NCI-H2029 treated with DMSO at 0.1 percent for 48 hours (cell line): ENCODE measurements at places on chromosomes 11 and 22.

DNA sequence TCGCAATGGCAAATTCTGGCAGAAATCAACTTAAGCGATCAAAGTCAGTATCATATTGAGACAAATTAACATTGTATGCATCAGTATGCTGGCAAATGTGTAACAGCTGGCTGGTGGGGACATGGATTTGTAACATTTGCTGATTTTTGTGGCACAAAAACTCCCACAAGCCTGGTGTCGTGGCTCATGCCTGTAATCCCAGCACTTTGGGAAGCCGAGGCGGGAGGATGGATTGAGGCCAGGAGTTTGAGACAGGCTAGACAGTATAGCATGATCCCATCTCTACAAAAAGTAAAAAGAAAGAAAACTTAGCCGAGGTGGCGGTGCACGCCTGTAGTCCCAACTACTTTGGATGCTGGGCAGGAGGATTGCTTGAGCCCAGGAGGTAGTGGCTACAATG is 17.6 kb upstream of the HDHD5 start:
- no peak for DNase-seq

- no peak for DNase-seq
Observed at GRCh38 chr11:126167488-126167887, 44.0 kb downstream of the RPUSD4 start.

- no peak for DNase-seq
Observed at GRCh38 chr22:39367035-39367434, 17.2 kb downstream of the SYNGR1 start.

GRCh38 chr22:20514658-20515406 is 7.4 kb downstream of the MED15 start:
- DNase-seq, result no peak

DNA sequence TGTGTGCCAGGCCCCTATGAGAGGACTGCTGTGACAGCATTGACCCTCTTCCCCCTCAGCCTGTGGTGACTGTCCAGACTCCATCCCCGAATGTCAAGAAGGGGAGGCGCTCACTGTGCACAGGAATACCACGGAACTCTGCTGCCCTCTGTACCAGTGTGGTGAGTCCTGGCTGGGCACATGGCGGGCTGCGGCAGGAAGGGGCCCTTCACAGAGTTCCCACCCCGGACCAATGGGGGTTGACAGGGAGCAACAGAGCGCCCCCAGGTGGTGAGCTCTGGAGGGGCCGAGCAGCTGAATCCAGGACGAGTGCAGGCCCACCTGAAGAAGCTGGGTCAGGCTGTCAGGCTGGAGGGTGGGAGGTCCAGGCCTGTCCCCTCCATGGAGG is 83.8 kb upstream of the MYOD1 start:
- DNase-seq, result no peak

DNA sequence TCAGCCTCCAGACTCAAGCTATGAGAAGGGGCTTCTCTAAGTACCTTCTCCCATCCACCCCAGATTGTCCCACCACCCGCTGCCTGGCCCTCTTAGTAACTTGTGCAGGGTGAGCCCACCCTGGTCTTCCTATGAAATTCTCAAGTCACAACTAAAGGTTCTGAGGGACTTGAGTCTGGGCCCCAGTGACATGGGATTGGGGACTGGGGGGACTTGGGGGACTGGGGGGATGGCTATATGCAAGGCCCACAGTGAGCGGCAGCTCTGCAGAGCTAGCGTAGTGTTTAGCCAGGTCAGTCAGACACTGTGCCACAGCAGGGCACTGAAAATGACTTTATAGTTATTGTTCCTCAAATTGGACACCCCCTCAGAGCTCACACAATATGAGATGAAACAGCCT is 622.3 kb upstream of the CADM1 start:
- DNase-seq, result no peak

GRCh38 chr11:72012091-72012630 is 13.5 kb downstream of the IL18BP start:
- no peak for DNase-seq

GRCh38 chr22:41300661-41301060 is 664 bp upstream of the ZC3H7B start:
- no peak for DNase-seq

DNA sequence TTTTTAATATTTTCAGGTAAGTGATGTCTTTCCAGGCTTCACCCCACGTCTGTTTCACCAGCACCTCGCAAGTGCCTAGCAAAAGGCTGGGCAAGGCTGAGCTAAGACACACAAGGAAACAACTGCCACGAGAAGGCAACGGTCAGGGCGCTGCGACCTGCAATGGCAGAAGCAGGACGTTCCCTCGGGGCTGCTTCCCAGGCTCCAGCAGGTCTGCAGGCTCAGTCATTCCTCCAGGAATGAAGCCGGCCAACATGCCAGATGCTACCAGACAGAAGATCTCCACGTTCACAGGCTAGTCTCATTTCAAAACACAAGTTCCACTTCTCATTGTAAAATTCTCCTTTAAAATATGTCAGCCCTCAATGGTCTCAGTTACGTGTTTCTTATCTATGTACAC is 45.5 kb downstream of the CELSR1 start:
- no peak for DNase-seq

- no peak for DNase-seq
Observed at GRCh38 chr22:49829044-49829853, 1.6 kb upstream of the BRD1 start.

- no peak for DNase-seq
Observed at GRCh38 chr11:3164138-3164551, 965 bp downstream of the OSBPL5 start.

GRCh38 chr11:34623463-34623862 is 2.6 kb downstream of the EHF start:
- no peak for DNase-seq

DNA sequence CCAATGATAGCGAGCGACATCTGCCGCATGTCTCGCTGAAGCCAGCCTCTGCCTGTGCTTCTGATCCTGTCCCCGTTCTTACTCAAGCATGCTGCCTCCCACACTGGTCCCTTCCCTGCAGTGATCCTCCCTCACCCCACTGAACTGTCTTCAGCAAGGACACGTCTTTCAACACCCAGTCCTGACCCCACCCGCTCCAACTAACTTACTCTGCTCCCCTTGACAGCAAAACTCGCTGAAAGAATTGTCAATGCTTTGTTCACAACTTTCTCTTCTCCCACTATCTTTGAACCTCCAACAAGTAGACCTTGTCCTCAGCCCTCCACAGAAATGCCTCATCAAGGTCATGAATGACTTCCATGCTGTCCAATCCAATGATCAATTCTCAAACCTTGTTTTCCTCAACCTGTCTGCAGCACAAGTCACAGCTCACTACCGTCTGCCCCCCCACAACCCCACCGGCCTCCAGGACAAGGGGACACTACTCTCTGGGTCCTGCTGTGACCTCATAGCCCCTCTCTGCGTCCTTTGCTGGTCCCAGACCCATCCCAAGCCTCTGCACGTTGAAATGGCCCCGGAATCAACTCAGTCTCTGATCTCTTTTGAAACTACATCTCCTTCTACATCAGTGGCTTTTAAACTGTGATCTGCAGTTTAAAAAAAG is 108.0 kb downstream of the MICAL3 start:
- no peak for DNase-seq

GRCh38 chr11:117627259-117627658 is 169.8 kb downstream of the DSCAML1 start:
- DNase-seq, result no peak

- DNase-seq, result no peak
Observed at GRCh38 chr11:94132152-94132558, 3.5 kb downstream of the PANX1 start.

DNA sequence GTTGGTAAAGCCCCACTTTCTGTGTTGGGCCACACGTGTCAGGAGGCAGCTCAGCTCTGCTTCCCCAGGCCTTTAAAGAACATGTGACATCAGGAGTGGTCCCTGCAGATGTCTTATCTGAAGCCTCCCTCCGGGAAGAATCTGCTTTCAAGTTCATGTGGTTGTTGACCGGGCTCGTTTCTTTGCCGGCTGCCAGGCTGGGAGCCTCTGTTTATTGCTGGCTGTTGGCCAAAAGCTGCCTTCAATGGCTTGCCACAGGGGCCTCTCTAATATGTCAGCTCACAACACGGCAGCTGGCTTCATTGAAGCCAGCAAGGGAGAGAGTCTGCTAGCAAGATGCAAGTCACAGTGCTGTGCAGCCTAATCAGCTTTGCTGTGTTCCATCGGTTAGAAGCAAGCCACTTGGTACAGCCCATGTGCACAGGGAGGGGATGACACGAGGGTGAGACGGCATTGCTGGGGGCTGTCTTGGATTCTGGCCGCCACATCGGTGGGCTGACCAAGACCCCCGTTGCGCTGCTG is 14.6 kb downstream of the MRGPRF start:
- peak; percentile 36 for DNase-seq

DNA sequence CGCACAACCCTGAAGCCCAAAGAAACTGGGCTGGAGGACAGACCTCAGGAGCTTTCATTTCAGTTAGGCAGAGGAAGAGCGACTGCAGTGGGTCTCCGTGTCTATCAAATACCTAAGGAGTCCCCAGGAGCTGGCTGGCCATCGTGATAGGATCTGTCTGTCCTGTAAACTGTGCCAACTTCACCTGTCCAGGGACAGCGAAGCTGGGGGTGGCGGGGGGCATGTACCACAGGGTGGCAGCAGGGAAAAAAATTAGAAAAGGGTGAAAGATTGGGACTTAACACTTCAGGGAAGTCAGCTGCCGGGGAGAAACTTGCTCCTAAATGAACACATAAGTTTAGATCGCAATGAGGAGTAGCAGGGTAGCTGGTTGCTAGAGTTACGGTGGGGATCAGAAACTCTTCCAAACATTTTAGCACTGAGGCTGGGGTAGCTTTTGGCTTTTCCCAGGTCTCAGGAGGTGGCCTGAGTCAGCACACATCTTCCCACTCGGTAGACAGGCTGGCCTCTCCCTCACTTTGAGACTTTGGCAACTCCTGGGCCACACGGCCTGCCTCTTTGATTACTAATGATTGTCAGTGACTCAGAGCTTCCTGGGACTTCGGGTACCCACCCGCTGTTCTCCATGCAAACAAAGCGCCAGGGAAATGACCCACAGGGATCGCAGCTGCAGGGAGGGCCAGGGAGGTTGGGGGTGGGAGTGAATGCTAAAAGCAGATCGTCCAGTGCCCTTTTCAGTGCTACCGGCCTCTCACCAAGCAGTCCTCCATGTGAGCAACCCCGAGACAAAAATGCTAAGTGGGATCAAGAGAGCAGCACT is 2.9 kb upstream of the MTFP1 start:
- DNase-seq, result no peak

DNA sequence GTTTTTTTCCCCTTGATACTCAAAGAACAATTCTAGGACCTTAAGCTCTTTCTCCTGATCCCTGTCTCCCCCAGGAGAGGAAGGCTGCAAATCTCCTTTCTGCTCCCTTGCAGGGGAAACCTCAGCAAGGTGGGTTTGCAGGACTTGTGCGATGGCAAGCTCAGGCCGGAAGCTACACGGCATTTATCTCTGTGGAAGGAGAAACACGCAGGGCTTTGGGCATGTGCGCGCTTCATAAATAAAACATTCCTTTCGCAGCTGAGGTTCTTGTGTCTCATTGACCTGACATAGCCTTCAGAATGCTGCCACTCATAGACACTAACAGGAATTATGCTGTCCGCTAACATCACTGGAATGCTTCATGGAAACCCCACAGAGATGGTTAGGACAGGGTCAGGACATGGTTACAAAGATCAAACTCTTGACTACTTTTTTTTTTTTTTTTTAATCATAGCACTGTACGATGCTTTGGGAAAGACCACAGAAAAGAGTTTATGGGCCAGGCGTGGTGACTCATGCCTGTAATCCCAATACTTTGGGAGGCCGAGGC is 42.6 kb downstream of the SLN start:
- DNase-seq, result no peak

DNA sequence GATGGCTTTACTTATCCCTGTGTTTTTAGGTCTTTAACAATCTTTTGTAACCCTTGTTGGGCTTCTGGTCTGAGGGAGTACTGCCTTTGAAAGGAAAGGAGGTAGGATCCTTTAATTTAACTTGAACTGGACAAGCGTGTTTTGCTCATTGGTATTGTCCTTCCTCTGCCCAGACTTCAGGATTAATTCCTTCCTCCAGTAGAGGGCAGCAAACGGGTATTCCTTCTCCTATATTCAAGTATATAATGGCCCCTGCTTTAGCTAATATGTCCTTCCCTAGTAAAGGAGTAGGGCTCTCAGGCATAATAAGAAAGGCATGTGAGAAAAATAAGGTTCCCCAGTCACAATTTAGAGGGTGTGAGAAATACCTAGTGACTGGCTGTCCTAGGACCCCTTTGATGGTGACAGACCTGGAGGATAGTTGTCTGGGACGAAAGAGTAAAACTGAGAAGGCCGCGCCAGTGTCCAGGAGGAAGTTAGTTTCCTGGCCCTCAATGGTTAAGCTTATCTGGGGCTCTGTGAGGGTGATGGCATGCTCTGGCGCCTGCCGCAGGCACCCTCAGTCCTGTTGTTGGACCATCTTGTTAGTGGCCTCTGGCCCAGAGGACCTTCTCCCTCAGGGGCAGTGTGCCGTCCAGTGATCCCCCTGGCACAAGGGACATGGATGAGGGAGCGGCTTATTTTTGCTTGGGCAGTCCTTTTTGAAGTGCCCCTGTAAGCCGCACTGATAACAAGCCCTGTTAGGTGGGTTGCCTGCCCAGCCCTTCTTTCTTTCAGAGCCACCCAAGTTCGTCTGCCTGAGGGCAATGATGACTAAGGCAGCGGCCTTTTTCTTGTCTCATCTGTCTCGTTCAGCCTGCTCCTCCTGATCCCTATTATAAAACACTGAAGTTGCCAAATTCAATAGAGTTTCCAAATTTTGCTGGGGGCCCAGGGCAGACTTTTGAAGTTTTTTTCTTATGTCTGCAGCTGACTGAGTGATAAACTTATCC is 51.8 kb downstream of the C11orf71 start:
- DNase-seq, result peak; percentile 23

- DNase-seq, result no peak
Observed at GRCh38 chr11:78642979-78643675, 68.5 kb upstream of the NARS2 start.

DNA sequence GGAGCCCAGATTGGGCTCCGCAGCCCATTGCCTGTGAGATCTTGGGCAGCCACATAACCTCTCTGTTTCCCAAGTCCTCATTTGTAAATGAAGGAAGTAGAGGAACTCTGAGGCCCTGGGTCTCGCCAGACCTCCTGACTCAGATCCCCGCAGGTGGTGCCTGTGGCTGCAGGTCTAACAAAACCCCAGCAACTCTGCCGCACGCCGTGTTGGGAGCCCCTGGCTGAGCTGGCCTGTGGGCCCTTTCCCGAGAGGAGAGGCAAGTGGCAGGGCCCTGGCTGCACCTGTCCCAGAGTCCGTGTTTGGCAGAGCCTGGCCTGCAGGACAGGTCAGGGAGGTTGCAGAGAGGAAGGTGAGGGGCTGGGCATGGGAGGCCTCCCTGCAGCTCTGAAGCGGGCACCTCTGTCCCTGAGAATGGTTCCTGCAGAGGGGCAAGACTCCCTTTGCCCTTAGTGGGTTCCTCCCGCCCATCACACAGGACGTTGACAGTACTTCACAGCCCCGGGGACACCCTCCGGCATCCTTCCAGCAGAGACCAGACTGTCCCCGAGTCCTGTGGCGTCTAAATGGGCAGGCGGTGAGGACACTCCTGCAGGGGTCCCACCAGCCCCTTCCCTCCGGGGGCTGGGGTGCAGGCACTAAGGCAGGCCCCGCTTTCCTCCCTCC is 67.7 kb downstream of the ARHGAP8 start:
- DNase-seq, result no peak

GRCh38 chr11:57432149-57432561 is 5.2 kb upstream of the SLC43A3 start:
- DNase-seq, result no peak

- no peak for DNase-seq
Observed at GRCh38 chr11:85718991-85719807, 33.2 kb upstream of the CCDC89 start.
